Anterior cingulate cortex (tissue), 58 donors: ENCODE measurements at places on chromosomes 3 and 15.

GRCh38 chr3:12287727-12288181 is 1.1 kb upstream of the PPARG start:
- no peak for DNase-seq

- no peak for DNase-seq
Observed at GRCh38 chr3:194688946-194689345, 3.3 kb downstream of the FAM43A start.

DNA sequence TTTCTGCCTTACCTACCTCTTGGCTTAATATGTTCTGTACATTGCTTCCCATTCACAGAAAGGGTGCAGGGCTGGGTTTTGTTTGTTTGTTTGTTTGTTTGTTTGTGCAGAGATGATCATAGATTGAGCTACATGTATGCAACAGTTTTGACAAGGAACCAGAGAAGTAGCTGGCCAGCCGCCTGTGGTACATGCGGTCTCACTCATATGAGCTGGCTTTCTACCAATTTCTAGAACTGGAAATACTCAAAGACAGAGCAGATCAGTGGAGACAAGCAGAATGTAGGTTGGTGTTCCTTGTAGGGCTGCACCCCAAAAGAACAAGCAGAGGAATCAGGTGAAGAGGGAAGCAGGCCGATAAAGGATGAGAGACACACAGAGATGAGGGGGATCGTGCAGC is 502.7 kb downstream of the SOX2 start:
- no peak for DNase-seq

- DNase-seq = no peak
Observed at GRCh38 chr3:115855911-115856310, 232.6 kb downstream of the GAP43 start.

DNA sequence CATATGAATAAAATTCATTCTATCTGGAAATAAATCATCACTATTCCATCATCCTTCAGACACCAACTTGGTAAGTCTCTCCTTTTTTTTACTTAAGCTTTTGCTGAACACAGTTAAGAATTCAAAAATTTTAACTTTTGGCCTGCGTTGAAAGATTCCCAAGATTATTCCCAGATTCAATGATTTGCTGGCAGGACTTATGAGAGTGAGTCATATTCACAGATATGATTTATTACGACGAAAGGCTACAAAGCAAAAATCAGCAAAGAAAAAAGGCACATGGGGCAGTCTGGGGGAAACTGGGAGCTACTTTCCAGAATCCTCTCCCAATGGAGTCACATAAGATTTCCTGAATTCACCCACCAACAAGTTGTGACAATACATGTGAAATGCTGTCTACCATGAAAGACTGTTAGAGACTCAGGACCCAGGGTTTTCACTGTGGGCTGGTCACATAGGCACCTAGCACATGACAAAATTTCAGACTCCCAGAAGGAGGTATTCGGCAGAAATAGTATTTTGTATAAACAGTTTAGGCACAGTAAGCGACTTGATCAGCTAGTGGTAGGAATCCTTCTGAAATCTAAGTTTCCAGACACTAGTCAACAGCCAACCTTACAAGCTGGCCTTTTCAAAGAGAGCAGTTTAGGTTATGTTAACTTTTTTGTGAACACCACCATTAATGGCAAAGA is 82.1 kb downstream of the DLG1 start:
- DNase-seq = no peak
